ENCODE measurements at places on chromosomes 2 and 18.
A peak's percentile ranks its signal among the peaks of the same experiment; 100 is the strongest.

DNA sequence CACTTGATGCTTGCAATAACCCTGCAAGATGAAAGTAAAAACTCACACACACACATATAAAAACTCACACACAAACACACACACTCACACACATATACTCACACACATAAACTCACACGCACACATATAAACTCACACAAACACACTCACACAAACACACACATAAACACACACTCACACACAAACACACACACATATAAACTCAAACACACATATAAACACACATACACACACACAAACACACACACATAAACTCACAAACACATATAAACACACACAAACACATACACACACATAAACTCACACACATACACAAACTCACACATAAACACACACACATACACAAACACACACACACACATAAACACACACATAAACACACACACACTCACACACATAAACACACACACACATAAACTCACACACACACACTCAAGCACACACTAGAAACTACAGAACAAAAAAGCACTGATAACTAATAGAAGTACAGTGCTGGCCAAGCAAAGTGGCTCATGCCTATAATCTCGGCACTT is 117.7 kb upstream of the TEKT4 start:
- DNase-seq: no peak

DNA sequence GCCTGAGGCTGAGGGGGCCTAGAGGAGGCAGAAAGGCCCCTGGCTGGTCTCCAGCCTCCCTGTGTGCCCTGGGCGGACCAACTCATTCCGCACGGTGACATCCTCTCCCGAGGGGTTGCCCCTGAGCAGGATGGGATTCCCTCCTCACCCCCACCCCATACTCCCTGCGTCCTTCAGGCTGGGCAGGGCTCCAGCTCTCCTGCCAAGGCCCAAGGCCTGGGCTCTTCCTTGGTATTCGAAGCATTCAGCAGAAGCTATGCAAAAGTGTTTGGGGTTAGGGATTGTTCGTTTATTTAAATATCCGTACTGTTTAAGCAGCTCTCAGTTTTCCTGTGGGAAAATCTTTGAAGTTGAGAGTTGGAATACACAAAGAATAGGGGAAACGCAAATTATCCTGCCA is 113.1 kb upstream of the RAB12 start:
- DNase-seq: no peak

DNA sequence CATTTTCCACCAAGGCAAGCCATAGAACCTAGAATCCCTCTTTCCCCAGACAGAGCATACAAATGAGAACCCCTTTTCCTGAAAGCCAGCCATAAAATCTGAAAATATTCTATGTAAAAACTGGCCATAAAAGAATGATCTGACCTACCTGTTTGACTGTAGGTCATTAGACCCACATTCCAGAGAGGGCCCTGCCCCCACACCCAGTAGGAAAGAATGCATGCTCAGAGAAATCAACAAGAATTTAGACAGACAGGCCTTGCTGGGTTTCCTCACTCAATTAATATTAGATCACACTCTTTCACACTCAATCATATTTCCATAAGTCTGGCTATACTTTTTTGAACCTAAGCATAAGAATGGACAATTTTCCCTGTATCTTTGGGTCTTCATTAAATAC is 929.5 kb downstream of the ERBB4 start:
- no peak for DNase-seq

GRCh38 chr2:56184500-56185011 is 766 bp downstream of the CCDC85A start:
- peak; percentile 20 for DNase-seq

DNA sequence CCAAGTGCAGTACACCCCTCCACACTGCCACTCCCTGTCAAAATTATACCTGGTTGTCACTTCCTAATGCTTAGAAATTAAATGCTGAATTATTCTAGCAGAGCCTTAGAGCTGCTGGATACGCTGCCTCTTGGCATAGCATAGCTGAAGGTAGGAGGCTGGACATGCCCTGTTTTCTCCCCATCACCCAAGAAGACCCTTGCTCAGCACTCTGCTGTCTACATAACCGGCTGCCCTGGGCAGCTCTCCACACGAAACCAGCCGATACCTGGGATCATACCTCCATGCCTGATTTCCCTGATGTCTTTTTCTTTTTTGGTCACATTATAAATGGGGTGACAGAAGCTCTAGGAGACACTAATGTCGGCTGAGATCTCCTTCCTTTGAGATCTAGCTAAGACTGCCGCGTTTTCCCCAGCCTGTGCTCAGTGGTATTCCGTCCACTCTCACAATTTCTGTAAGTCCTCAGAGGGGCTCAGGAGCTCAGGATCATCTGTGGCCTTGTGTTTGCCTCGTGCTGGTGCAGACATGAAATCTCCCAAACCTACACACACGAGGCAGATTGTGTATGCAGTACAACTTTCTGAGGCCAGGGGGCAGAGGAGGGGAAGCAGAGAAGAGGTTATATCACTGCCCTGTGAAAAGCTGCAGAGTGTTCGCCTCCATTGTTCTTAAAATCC is 13.5 kb upstream of the ZAP70 start:
- DNase-seq: peak; percentile 64

DNA sequence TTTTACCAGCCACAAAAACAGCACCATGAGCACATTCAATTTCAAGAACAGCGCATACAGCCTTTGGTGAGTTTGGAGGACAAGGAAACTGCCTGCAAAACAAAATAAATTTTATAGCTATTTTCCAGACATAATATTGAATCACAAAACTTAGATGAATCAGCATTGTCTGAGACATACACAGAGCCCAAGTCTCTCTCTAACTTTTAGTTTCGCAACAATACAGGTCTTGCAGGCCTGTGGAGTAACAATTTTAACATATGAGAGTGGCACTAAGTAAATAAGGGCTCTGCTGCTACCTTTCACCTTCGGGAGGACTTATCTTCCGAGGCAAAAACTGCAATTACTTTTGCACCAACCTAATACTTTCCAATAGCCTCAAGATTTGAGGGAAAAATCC is 56.1 kb upstream of the PEX13 start:
- no peak for DNase-seq

GRCh38 chr2:56444339-56444738 is 260.5 kb downstream of the CCDC85A start:
- peak; percentile 67 for DNase-seq

DNA sequence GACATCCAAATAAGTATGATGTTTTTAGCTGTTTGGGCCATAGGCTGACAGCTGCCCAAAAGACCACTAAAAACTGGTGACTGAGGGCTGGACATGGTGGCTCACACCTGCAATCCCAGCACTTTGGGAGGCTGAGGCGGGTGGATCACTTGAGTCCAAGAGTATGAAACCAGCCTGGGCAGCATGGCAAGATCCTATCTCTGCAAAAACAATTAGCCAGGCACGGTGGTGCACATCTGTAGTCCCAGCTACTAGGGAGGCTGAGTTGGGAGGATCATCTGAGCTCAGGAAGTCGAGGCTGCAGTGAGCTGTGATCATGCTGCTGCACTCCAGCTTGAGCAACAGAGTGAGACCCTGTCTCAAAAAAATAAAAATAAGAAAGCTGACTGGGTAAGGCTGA is 511.5 kb upstream of the RAB6C start:
- DNase-seq: no peak

- no peak for DNase-seq
These were observed 20.6 kb downstream of the CROCC2 start for GRCh38 chr2:240926516-240927389.

GRCh38 chr18:36335476-36336279 is 38.2 kb downstream of the FHOD3 start:
- DNase-seq: no peak

DNA sequence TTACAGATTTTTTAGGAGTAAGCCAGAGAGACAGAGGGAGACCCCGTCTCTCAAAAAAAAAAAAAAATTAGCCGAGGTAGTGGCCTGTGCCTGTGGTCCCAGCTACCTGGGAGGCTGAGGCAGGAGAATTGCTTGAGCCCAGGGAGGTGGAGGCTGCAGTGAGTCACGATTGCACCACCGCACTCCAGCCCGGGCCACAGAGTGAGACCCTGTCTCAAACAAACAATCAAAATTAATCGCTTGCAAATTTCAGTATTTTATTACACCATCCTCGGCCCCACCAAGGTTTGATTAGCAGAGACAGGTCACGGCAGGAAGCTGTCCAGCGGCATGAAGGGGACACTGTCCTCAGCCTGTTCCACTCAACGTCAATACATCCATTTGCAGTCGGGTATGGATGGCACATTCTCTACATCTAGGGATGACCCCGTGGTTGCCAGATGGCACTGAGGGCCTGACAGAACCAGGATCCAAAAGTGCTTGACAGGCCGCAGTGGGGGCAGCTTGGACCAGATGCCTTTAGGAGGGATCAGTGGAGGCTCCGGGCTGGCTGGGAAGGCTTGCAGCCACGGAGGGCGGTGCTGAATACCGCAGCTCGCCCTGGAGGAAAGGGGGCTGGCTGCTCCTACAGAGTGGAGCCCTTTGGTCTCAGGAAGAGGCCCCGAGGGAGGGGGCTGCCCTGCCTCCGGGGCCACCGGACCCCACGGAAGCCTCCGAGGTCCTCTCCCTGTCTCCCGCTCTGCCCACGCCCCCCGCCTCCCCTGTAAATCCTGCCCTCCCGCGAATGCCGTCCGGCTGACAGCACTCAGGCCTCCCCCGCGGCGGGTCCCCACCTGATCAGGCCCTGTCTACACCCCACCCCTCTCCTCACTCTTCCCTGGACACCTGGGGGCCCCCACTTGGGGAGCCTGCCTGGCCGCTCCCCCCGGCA is 13.1 kb downstream of the ASPRV1 start:
- DNase-seq: no peak

- no peak for DNase-seq
These were observed 42.2 kb upstream of the EPHA4 start for GRCh38 chr2:221614274-221614673.

GRCh38 chr2:3472966-3473365 is 46.4 kb downstream of the ADI1 start:
- DNase-seq: no peak

GRCh38 chr2:168120730-168121129 is 126.7 kb downstream of the STK39 start:
- DNase-seq: no peak

DNA sequence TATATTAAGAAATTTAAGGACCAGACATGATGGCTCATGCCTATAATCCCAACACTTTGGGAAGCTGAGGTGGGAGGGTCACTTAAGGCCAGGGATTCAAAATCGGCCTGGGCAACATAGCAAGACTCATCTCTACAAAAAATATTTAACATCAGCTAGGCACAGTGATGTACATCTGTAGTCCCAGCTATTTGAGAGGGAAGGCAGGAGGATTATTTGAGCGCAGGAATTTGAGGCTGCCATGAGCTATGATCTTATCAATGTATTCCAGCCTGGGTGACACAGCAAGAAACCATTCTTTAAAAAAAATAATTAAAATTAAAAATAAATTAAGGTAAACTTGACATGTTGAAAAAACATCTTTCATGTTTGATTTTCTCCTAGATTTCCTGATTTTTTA is 564.2 kb downstream of the MBD2 start:
- no peak for DNase-seq

DNA sequence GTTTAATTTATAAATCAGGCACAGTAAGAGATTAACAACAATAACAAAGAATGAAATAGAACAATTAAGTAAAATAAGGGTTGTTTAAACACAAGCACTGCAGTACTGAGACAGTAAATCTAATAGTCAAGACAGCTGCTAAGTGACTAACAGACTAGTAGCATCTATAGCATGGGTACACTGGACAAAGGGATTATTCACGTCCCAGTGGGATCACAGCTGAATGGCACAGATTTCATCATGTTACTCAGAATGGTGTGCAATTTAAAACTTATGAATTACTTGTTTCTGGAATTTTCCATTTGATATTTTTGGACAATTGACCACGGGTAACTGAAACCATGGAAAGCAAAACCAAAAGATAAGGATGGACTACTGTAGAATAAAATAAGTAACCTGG is 161.9 kb upstream of the DAPL1 start:
- DNase-seq: no peak

DNA sequence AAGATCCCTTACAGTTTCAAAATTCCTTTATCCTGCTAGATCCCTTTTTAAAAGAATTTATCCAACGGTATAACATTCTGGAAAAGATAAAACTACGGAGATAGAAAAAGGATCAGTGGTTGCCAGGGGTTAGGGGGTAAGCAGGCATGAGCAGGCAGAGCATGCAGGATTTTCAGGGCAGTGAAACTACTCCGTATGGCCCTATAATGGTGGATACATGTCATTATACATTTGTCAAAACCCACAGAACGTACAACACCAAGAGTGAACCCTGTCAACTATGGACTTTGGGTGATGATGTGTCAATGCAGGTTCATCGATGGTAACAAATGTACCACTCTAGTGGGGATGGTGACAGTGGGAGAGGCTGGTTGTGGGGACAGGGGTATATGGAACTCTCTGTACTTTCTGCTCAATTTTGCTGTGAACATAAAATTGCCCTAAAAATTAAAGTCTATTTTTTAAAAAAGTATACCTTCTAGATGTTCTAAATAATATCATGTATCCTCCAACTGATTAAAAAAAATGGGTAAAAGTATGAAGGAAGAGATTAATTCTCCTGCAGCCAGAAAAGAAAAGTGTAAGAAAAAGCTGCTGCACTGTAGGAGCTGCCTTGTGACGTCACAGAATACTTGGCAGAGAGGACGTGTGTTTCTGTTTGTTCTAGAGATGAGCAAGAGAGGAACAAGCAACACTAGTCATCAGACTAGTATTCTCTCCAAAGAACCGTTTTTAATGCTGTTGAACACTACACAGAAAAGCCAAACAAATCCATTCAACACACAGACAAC is 23.6 kb downstream of the ANKRD44 start:
- peak; percentile 19 for DNase-seq
